ENCODE measurements at places on chromosomes 11 and 22. TPM values are rescaled to one million over a fixed set of nuclear protein-coding genes. Genes with fewer than 3 reads are reported as not detected.

GRCh38 chr11:12329169-12329568 is 48.2 kb upstream of the PARVA start:
- DNase-seq, result no peak

DNA sequence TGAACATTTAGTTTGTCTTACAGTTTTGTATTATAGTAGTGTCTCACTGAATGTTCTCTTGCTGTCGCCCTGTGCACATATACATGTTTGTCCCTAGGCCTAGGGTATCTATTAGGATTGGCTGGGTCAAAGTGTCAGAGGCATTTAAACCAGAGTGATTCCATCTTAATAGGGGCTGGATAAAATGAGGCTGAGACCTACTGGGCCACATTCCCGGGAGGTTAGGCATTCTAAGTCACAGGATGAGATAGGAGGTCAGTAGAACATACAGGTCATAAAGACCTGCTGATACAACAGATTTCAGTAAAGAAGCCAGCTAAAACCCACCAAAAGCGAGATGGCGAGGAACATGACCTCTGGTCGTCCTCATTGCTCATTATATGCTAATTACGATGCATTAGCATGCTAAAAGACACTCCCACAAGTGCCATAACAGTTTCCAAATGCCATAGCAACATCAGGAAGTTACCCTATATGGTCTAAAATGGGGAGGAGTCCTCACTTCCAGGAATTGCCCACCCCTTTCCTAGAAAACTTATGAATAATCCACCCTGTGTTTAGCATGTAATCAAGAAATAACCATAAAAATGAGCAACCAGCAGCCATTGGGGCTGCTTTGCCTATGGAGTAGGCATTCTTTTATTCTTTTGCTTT is 82.6 kb downstream of the LDLRAD3 start:
- no peak for DNase-seq

- DNase-seq, result no peak
Observed at GRCh38 chr11:130219148-130219547, 59.6 kb downstream of the ST14 start.

- DNase-seq, result no peak
Observed at GRCh38 chr11:64165481-64165841, 452 bp downstream of the MACROD1 start.

GAS2 gene
- 4.0 TPM for total RNA-seq
